HFFc6 (cell line): ENCODE measurements at places on chromosomes 1 and 21.

- DNase-seq = no peak
Measured at GRCh38 chr1:226111098-226111882, 48.8 kb downstream of the H3-3A start.

- no peak for DNase-seq
Measured at GRCh38 chr1:68454534-68454933, 4.8 kb upstream of the RPE65 start.

GRCh38 chr1:203930342-203930741 lies 68.9 kb downstream of the SNRPE start:
- DNase-seq = no peak

DNA sequence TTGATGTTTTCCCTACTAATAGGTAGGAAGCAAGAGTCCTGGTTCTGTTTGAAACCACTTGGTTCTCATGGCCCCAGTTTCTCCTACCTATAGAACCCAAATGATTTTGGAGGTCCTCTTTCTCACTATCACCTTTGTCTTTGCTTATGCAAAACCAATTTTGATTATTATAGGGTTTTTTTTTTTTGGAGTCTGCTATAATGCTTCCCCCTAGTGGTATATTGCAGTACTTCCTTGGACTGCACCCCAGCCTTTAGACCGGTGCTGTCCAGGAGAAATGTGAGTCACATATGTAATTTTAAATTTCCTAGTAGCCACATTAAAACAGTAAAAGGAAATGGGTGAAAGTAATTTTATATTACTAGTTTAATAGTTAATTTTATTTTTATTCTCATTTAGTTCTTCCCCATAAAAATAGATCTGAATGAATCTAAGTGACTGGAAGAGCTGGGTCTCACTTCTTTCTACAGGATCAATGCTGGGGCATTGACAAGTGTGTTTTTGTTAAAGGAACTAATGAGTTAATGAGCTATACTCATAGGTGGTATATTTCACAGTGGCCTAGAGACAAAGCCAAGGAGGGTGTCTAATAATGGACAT lies 10.6 kb downstream of the FCMR start:
- peak; percentile 59 for DNase-seq

- DNase-seq = no peak
Measured at GRCh38 chr1:2876846-2877245, 75.4 kb upstream of the TTC34 start.

DNA sequence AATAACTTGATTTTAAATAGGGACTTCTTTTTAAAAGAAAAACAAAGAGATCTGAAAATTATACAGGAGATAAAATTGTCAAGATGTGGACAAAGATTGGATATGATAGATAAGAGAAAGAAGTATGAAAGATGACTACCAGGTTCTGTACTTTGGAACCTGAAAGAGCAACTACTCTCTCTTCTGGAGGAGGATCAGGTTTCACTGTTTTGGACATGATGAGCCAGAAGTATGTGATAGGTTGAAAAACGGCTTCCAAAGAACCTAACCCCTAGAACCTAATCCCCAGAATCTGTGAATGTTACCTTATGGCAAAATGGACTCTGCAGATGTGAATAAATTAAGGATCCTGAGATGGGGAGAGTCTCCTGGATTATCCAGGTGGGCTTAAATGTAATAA lies 26.2 kb downstream of the RSBN1 start:
- DNase-seq = no peak

DNA sequence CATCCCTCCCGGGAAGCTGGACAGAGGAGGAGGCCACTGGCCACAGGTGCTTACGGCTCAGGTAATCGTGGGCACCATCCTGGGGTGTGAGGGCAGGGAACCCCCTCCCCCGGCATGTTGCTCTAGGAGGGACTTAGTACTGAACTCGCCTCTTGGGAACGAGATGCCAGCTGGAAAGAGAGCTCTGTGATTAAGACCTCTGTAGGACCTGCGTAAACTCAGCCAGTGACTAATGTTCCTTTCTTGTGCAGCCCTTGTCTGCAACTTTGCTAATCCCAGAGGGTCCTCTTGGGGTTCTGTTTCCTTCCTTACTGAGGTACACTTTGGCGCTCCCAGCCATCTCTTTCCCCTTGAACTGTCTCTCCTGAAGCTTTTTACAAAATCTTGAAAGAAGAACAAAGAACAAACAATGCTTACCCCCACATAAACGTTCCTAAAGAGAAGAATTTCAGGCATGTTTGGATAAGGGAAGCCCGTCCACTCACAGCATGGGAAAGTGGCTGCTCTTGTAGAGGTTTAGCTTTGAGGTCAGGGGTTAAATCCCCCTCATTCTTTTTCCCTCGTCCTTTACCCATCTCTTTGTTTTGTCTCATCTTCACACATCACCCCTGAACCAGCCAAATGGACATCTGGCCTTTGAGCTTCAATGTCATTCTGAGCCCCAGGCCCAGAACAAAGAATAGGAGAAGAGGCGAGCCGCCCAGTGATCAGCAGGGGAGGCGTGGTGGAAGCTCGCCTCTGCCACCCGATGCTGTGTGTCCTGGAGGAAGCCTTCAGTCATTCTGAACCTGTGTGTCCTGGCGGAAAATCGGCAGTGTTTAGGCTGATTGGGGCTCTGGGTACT lies 37.4 kb downstream of the CITED4 start:
- DNase-seq = peak; percentile 39

DNA sequence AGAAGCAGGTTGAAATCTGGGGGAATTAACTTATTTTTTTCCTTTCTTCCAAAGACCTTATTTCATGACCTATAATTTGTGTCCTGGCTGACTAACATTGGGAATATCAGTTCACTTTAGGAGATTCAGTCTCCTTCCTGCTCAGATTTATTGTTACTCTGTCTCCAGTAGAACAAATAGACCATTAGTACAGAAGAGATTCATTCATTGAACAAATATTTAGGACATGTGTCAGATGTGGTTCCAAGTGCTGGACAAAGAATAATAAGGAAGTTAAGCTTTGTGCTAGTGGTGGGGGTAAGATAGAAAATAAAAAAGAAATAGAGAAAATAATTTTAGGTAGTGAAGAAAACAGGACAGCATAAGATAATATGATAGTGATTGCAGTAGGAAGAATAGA lies 20.3 kb downstream of the ZMYM4 start:
- DNase-seq = peak; percentile 72

- DNase-seq = no peak
Measured at GRCh38 chr21:40299451-40299850, 432.2 kb downstream of the PCP4 start.

DNA sequence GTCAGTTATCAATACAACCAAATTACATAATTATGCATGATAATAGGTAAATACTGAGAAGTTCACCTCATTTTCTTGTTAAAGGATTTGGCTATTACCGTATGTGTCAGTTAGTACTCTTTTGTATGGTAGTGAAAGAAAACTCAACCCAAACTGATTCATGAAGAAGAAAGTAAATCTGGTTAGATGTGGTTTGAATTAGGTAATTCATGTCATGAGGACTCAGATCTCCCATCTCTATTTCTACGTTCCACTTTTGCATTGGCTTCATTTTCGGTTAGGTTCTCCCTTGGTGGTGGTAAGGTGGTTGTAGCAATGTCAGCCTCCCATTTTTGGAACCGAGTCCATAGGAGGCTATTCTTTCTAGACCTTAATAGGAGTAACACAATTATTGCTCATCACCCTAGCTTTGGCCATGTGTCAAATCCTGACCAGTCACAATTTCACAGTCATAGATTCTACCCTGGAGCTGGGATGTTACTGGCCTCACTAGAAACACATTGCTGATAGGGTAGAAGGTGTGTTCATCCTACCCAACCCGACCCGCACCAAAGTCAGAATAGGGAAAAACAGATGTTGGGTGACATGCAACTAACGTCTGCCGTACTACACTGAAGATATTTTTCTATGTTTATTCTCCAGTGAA lies 97.6 kb downstream of the OSBPL9 start:
- DNase-seq = no peak

GRCh38 chr1:20660847-20661206 lies 342 bp downstream of the DDOST start:
- DNase-seq = no peak

DNA sequence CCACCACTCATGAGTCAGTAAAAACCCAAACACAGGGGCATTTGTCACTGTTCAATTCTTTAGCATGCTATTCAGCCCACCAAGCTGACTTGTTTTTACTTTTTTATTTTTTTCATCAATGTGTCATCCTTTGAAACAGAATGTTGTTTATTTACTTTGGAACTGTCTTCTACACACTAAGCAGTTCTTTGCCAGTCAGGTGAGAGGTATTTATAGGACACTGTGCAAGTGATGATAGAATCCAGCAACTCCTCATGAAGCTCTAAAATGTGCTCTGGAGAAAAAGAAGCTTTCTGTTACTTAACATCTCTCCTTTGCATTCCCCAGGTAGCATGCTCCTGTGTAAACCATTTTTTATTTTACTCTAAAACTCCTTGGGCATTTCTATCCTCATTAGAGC lies 582.0 kb upstream of the TMPRSS15 start:
- no peak for DNase-seq

- no peak for DNase-seq
Measured at GRCh38 chr1:165647970-165648369, 16.9 kb downstream of the MGST3 start.

DNA sequence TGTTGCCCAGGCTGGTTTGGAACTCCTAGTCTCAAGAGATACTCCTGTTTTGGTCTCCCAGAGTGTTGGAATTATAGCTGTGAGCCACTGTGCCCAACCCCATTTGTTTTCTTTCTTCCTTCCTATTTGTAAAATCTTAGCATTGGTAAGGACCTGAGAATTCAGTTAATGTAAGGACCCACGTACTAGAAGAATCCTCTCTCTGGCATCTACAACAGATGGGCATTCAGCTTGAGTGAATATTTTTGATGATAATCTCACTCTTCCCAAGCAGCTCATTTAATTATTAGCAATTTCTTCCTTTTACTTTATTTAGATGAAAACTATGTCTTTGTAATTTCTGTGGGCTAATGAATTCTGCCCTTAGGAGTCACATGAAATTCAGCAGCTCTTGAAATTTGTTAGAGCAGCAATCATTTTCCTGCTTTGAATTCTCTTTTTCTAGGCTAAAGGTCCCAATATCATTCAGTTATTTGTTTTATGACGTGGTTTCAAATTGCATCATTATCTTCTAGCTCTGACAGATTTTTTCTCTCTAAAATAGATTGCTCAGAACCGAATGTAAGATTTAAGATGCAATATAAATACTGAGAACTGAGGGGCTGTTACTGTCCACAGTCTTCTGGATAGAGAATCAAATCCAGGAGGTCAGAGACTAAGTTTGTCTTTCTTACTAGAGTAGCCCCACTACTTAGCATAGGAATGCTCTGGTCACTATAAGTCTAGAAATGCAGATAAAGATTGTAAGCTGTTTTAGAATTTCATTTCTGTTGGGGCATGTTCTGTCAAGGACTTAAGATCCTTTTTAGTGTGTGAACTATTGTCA lies 59.4 kb downstream of the EPB41 start:
- DNase-seq = peak; percentile 19

- DNase-seq = no peak
Measured at GRCh38 chr1:3864884-3865283, 7.6 kb downstream of the DFFB start.

DNA sequence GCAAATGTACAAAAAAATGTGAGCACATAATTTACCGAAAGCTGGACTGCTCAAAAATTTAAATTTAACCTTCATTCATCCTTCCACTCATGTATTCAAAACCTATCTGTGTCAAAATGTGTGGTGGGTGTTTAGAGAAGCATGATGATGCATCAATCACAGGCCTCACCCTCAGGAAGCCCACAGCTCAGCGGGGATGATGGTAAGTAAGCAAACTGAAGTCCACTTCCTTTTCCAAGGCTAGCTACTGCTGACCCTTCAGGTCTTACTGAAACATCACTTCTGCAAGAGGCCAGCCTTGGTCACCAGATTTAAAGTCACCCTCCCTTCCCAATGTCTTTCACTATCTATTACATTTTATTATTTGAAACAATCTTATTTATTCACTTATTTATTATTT lies 254.5 kb downstream of the DNM3 start:
- no peak for DNase-seq

DNA sequence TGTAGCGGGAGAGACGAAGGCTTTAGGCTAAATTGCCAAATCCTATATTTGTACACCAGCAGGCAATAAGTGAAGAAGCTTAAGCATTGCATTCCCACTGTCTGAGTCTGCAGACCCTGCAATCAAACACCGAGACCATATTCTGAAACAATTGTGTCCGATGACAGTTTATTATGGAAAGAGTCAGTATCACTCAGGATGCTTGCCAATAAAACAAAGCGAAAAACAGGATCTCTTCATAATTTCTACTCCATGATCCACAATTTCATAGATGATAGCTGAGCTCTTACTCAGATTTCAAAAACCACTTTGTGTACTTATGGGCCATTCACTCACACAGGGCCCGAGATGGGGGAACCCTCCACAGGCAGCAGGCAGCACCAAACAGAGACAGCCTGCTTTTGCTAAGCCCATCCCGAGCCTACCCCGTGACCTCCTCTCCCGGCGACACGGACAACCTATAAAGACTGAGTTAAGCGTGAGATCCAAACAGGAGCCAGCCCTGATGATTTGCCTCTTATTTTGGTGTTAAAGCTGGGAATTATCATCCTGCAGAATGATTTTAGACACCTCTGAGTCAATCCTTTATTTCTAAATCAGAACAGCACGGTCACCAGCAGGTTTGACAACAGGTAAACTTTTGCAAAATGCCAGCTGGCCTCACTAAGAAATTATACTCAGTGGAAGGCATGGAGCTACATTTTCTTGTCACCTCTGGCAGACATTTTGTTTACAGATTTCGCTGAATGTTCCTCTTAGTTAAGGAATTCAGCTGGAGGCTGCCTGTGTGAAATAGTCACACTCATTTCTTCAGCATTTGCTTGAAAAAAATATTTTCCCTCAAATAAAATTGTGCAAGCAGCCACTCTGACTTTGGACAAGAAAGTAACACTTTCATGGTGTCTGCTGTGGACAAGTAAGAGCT lies 212.4 kb downstream of the GPATCH2 start:
- no peak for DNase-seq

DNA sequence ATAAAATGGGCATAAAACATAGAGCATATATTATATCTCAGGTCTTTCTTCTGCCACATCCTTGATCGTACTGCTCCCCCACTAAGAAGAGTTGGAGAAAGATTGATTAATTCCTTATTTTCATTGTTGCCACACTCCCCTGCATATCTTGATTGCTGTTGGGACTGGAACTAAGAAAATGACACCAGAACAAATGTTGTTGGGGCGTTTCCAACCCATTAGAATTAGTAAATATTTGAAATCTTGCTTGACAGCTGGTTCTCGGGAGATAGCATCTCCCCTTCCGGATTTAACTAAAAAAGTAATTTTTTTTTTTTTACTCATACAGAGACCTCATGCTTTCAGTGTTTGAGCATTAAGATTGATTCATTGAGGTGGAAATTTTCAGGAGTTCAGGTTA lies 493.0 kb upstream of the PLXNA2 start:
- no peak for DNase-seq

GRCh38 chr21:37224861-37225839 lies 42.0 kb downstream of the VPS26C start:
- no peak for DNase-seq

- DNase-seq = no peak
Measured at GRCh38 chr1:18511874-18512150, 31.1 kb downstream of the KLHDC7A start.

GRCh38 chr1:7120863-7121621 lies 335.8 kb downstream of the CAMTA1 start:
- no peak for DNase-seq
